ENCODE measurements at places on chromosomes 4 and X. TPM values are rescaled to one million over a fixed set of nuclear protein-coding genes. Genes with fewer than 3 reads are reported as not detected.

Gene FGFBP2
- not detected for total RNA-seq

Gene TBC1D25
- 10.9 TPM for total RNA-seq

Gene BMPR1B
- total RNA-seq: 7.6 TPM

Gene USP11
- total RNA-seq: 54.7 TPM

Gene LNX1
- not detected for total RNA-seq
